Adrenal gland (tissue), 19 donors: ENCODE measurements at places on chromosomes 13 and 19. TPM values are rescaled to one million over a fixed set of nuclear protein-coding genes. Genes with fewer than 3 reads are reported as not detected.

The COX6B2 gene
- total RNA-seq = not detected

The ACP7 gene
- not detected for total RNA-seq

The FGF22 gene
- 0.31 TPM for total RNA-seq

The MTRF1 gene
- total RNA-seq = 21.8 TPM

DNA sequence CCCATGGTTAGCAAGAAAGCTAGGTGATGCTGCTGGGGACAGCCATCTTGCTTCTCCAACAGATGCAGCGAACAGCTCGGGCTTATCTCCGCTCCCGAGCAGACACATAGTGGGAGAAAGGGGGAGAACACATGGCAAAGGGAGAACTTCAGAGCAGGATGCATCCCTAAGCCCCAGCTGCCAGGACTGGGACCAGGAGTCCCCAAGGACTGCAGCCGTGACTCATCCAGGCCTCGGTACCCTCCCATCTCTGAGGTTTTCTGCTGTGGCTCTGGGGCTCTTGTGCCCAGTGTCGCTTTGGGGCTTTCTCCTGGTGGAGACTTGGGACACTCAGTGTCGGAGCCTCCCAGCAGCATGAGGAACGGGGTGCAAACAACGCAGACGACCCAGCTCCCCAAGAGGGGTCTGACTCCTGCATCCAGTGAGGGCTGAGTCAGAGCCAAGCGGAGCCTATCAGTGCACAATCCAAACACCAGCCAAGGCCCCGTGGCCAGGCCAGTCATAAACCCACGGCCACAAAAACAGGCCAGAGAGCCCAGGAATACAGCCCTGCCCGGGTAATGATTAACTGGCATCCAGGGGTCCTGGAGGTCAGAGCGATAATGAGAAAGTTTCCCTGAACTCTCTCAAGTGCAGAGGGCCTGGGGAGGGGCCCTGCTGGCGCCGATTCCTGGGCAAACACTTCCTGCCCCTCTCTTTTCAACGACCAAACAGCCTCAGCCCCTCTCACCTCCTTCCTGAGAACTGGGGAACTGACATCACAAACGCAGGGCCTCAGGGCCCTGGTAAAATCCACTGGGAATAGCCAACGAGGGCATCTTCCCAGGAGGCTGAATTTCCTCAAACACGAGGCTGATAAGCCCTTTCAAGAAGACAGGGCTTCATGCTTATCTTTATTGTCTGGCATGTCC is 202.9 kb downstream of the USP12 start:
- peak overlapping the region; percentile 44 for H3K27ac ChIP-seq
- no peak overlapping the region for H3K4me3 ChIP-seq
- peak; percentile 41 for DNase-seq
- H3K36me3 ChIP-seq = no peaks in the 10 kb centered on the region

DNA sequence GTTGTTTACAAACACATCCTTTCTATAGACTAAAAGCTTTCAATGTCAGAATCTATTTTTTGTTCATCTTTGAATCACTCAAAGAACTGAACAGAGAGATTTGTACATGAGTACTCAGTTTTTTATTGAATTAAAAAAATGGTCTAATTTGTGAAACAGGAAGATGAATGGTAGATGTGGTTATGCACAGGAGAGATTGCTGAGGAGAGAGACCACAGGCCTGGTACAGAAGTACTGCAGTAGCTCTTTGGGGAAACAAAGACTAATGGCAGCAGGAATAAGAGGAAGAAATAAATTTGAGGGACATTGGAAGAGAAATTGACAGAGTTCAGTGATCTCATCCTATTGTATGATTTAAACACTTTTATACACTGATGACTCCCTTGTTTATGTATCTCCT is 222.0 kb upstream of the ARGLU1 start:
- H3K27ac ChIP-seq = no peak overlapping the region
- no peaks in the 10 kb centered on the region for H3K27me3 ChIP-seq
- no peak for DNase-seq

- peaks cover 21% of the 10 kb centered on the region for H3K27me3 ChIP-seq
- no peak for DNase-seq
- peak within 1 kb of the TSS; percentile 43 for H3K4me3 ChIP-seq
- H3K36me3 ChIP-seq = no peaks in the 10 kb centered on the region
- H3K27ac ChIP-seq = no peak within 1 kb of the TSS
- H3K4me1 ChIP-seq = peaks cover 7% of the 10 kb centered on the region
Observed at GRCh38 chr19:821825-822503, at the start of gene PLPPR3. Gene PLPPR3 (minus strand): TSS chr19:821955. CDS start chr19:821559, 396 bp downstream.

DNA sequence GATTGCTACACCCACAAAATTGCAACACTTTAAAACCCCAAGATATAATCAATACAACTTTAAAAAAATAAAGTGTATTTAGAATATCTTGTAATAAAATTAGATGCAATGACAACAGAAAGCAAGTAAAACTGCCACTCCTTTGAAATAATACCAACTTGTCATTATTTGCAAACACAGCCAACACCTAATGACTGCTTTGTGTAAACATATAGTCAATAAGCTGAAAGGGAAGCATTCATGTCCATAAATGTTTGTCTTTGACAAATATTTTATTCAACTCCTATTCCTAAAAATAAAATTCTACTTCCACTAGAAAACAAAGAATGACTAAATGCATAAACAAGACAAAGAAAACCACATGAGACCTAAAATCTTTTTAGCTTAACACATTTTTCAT is 6.6 kb downstream of the SMAD9 start:
- no peaks in the 10 kb centered on the region for H3K36me3 ChIP-seq
- no peaks in the 10 kb centered on the region for H3K4me1 ChIP-seq
- H3K4me3 ChIP-seq = no peak overlapping the region
- H3K27ac ChIP-seq = no peak overlapping the region

DNA sequence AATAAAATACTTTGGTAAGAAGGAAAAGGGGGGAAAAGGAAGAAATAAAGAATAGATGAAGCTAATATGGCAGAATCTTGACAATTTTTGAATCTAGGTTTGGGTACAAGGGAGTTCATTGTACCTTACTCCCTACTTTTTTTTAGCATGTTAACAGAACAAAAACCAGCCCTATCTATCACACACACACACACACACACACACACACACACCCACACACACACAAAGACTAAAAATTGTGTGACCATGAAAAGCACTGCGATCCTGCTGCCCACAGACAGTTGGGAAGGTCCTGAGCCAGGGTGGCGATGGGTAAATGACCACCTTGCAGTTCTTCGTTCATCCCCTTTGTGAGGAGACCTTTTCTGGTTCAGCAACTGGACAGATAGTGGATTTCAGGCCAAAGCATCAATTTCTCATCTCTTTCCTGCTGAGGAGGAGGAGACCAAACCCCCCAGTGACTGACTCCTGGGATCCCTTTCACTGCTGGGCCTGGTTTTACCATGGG is 91.8 kb downstream of the SIPA1L3 start:
- H3K27ac ChIP-seq = peak overlapping the region; percentile 81
- H3K4me3 ChIP-seq = no peak overlapping the region
- no peaks in the 10 kb centered on the region for H3K27me3 ChIP-seq
- H3K36me3 ChIP-seq = no peaks in the 10 kb centered on the region

DNA sequence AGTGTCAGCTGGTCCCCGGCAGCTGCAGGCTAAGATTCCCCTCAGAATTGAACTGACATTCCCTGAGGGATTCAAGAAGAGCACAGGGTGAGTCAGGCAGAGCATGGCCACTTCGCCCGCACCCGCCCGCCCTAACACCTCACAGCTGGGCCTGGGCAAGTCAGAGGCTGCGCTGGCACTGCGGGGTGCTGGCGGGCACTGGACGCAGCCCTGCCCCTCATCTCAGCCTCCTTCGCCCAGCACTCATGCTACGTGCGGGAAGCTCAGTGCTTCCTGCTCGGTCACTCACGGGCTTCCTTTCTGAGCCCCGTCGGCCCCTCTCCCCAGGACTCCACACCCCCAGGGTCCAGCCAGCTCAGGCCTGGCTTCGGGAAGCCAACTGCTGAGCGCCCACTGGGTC is 56.9 kb downstream of the MLLT1 start:
- peaks cover 39% of the 10 kb centered on the region for H3K4me1 ChIP-seq
- no peaks in the 10 kb centered on the region for H3K27me3 ChIP-seq
- H3K4me3 ChIP-seq = no peak overlapping the region
- no peaks in the 10 kb centered on the region for H3K36me3 ChIP-seq
- H3K27ac ChIP-seq = peak overlapping the region; percentile 79

GRCh38 chr13:97883396-97883795 is 70.1 kb upstream of the IPO5 start:
- H3K27ac ChIP-seq = no peak overlapping the region
- H3K4me1 ChIP-seq = no peaks in the 10 kb centered on the region
- H3K36me3 ChIP-seq = no peaks in the 10 kb centered on the region
- no peak overlapping the region for H3K4me3 ChIP-seq
- H3K27me3 ChIP-seq = peaks cover 4% of the 10 kb centered on the region
- DNase-seq = no peak

DNA sequence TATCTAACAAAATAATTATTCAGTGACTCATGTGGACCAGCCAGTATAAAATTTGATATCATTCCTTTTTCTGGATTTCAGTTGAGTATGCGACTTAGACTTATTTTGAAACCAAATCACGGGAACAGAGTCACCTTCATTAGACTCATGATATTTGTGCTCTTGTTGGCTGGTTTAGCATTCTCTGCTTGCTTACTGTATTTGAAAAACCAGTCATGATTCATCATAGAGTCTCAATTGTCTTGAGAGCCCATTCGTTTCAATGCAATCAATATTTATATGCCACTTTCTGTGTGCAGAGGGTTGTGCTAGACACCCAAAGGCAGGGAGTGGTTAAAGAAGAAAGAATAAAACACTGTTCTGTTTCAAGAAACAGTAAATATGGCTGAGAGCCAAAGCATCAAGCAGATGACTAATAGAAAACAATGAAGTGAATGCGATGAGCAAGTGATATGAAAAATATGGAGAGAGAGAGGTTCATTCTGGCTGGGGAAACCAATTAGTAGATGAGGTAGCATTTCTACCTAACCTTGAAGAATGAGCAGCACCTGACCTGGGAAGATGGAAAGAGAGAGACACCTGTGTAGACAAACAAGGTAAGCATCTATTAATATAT is 99.6 kb upstream of the MBNL2 start:
- peaks cover 40% of the 10 kb centered on the region for H3K4me1 ChIP-seq
- no peak for DNase-seq
- peak overlapping the region; percentile 15 for H3K27ac ChIP-seq
- H3K27me3 ChIP-seq = no peaks in the 10 kb centered on the region
- no peak overlapping the region for H3K4me3 ChIP-seq

GRCh38 chr19:17598953-17599352 is 43.5 kb downstream of the COLGALT1 start:
- no peak overlapping the region for H3K27ac ChIP-seq
- no peak for DNase-seq
- no peaks in the 10 kb centered on the region for H3K4me1 ChIP-seq
- H3K4me3 ChIP-seq = no peak overlapping the region
- H3K36me3 ChIP-seq = no peaks in the 10 kb centered on the region

GRCh38 chr13:48009284-48009683 is 8.2 kb upstream of the SUCLA2 start:
- no peaks in the 10 kb centered on the region for H3K4me1 ChIP-seq
- no peak for DNase-seq
- no peak overlapping the region for H3K27ac ChIP-seq
- no peak overlapping the region for H3K4me3 ChIP-seq
- H3K27me3 ChIP-seq = no peaks in the 10 kb centered on the region
- H3K36me3 ChIP-seq = no peaks in the 10 kb centered on the region
